ENCODE measurements at places on chromosomes 5 and 9.

- no peak for DNase-seq
Measured at GRCh38 chr9:129472651-129473102, 148.2 kb downstream of the C9orf50 start.

DNA sequence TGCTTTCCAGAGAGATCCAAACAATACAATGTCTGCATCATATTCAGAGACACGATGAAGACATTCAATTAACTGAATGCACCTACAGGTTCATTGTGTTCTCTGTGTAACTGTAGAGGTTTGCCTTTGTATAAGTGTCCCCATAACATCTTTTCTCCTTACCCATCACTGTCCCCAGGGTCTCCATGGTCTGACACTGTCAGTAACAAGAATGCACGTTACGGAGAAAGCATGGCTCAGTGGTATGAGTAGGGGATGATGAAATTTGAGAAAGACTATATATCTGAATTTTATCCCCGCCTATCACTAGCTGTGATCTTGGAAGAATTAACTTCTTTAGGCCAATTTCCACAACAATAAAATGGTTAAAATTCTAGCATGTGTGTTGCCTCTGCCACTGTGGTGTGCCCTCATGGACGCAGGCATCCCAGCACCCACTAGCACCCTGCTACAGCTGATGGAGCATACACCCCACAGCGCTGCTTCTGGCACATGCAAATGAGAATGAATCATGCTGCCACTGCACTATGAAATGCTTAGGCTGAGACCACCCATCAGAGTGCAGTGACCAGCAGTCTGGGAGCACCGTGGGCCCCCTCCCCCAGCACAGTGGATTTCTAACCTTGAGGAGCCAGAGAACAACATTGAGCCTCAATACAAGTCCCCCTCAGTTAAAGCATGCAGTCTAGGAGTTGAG is 54.3 kb downstream of the RGMB start:
- no peak for DNase-seq

- DNase-seq, result no peak
Measured at GRCh38 chr9:94782355-94783101, 56.0 kb downstream of the AOPEP start.

GRCh38 chr5:133830281-133830680 is 138.1 kb downstream of the C5orf15 start:
- DNase-seq, result no peak

- peak; percentile 55 for DNase-seq
Measured at GRCh38 chr9:71806901-71807307, 38.6 kb upstream of the CEMIP2 start.

DNA sequence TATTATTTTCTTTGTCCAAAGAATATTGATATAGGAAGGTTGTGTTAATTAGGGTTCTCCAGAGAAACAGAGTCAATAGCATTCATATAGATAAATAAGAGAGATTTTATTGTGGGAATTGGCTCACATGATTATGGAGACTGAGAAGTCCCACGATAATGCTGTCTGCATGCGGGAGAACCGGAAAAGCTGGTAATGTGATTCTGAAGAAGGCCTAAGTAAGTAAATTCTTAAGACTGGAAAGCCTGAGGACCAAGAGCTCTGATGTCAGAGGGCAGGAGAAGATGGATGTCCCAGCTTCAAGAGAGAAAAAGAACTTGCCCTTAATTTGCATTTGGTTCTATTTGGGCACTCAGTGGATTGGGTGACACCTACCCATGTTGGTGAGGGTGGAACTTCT is 307.4 kb upstream of the C9orf72 start:
- no peak for DNase-seq

- no peak for DNase-seq
Measured at GRCh38 chr9:113154946-113155345, 4.1 kb downstream of the SLC31A2 start.

DNA sequence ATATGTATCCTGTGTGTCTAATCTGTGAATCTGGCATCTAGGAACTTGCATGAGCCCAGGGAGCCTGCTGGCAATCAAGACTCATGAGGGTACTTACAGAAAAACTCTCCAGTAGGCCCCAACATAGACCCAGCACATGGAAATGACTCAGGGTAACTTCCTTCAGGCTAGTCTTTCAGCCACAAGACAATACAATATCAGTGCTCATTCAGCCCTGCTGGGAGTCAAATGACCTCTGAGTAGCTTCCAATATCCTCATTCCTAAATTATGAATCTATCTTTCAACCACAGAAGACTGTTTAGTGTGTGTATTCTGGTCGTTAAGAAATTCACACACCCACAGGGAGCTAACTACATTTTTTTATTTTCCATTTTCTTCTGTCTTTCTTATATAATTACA is 1273.0 kb downstream of the EFNA5 start:
- no peak for DNase-seq

GRCh38 chr5:65981548-65981947 is 55.2 kb downstream of the ERBIN start:
- no peak for DNase-seq

DNA sequence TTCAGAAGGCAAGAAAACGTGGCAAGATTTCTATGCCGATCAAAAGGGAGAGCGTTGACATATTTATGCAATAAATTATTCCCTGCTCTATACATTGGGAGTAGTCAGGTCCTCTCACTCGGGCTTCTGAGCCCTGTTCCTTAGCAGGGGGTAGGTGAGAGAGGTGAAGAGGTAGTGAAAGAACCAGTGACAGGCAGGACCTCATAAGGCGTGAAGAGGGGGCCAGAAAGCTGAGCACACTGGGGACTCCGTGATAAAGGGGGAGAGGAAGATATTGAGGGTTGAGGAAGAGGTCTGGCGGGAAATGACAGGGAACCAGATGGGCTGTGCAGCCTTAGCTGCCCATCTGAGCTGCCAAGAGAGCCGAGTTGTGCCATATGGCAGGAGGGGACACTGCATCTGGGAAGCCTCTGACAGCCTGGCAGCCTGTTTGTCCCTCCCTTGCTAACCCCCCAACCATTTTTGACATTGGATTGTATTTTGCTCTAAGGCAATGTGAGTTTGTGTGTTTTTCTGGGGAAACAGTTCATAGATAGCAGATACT is 782 bp upstream of the CDC20B start:
- DNase-seq, result peak; percentile 34

- no peak for DNase-seq
Measured at GRCh38 chr5:53464722-53465121, 15.7 kb upstream of the FST start.

DNA sequence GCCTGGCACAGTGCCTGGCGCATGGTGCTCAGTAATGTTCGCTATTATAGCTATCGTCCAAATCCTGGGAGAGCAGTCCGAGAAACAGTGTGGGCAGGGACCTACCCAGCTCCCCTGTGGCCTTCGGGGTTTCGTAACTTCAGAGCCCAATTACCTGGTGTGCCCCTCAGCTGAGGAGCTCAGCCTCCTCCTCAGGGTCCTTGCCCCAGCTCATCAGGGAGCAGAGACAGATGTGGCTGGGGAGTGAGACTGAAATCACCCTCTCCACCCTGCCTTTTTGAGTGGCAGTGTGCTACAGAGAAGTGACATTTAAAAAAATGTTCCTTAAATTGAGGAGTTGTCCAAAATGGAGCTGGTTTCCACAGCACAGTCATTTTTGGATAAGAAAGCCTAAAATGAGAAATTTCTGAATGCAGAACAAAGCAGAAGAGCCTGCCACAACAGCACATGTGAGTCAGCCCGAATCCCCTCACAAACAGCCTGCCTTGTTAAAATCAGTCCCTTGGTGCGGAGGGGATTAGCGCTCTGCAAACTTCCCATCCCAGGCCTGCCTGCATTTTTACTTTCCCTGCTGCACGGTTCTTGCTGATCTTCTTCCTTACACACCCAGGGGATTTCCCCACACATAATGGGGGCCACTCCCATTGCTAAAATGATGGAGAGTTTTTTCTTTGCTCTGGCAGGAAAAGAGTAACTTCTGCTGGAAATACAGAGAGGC is 78.1 kb upstream of the PITX1 start:
- no peak for DNase-seq

- no peak for DNase-seq
Measured at GRCh38 chr5:79108086-79108485, 3.5 kb upstream of the BHMT start.

GRCh38 chr5:179379321-179379890 is 34.1 kb upstream of the ADAMTS2 start:
- DNase-seq, result no peak

- peak; percentile 65 for DNase-seq
Measured at GRCh38 chr9:124617477-124618141, 110.4 kb upstream of the NR5A1 start.

- no peak for DNase-seq
Measured at GRCh38 chr5:41796061-41796460, 74.2 kb downstream of the OXCT1 start.

DNA sequence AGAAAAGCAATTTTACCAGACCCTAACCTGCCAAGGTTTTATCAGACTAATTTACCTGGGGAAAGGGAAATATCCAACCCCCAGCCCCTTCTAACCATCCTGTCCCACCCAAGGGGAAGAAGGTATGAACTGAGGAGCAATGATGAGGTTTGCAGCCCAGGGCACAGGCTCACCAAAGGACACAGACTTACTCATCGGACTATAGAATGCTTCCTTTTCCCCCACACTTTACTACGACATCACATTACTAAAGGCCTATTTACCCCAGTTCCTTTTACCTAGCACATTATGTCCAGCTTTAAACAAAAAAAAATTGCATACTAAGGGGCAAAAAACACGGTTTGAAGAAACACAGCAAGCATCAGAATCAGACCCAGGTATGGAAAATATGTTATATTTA is 94.1 kb upstream of the FST start:
- DNase-seq, result no peak

GRCh38 chr5:111478266-111478665 is 34.1 kb downstream of the STARD4 start:
- DNase-seq, result no peak

DNA sequence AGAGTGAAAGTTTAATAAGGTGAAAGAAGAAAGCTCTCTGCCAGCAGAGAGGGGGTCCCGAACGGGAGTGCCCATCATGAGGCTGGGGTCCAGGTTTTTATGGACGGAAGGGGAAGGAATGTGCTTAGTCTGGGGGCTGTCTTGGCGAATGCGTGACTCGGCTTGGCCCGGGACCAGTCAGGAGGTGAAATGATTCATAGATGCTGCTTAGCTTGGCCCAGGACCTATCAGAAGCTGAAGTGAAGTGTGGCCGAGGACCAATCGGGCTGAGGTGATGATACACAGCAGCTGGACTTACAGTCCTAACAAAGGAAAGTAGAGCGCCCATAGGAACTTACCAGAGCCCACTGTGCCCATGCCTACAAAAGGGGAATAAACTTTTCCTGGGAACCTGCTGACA is 3.9 kb upstream of the FKTN start:
- DNase-seq, result no peak

GRCh38 chr9:109314011-109314531 is 6.8 kb downstream of the EPB41L4B start:
- DNase-seq, result no peak

- no peak for DNase-seq
Measured at GRCh38 chr5:73821003-73821402, 195.0 kb downstream of the ARHGEF28 start.

DNA sequence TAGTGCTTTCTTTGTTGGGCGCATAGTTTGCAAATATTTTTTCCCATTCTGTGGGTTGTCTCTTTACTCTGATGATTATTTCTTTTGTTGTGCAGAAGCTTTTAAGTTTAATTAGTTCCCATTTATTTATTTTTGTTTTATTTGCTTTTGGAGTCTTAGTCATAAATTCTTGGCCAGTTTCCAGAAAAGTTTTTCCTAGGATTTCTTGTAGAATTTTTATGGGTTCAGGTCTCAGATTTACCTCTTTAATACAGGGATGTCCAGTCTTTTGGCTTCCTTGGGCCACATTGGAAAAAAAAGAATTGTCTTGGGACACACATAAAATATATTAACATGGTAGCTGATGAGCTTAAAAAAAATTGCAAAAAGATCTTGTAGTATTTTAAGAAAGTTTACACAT is 122.0 kb downstream of the WDR70 start:
- DNase-seq, result no peak

DNA sequence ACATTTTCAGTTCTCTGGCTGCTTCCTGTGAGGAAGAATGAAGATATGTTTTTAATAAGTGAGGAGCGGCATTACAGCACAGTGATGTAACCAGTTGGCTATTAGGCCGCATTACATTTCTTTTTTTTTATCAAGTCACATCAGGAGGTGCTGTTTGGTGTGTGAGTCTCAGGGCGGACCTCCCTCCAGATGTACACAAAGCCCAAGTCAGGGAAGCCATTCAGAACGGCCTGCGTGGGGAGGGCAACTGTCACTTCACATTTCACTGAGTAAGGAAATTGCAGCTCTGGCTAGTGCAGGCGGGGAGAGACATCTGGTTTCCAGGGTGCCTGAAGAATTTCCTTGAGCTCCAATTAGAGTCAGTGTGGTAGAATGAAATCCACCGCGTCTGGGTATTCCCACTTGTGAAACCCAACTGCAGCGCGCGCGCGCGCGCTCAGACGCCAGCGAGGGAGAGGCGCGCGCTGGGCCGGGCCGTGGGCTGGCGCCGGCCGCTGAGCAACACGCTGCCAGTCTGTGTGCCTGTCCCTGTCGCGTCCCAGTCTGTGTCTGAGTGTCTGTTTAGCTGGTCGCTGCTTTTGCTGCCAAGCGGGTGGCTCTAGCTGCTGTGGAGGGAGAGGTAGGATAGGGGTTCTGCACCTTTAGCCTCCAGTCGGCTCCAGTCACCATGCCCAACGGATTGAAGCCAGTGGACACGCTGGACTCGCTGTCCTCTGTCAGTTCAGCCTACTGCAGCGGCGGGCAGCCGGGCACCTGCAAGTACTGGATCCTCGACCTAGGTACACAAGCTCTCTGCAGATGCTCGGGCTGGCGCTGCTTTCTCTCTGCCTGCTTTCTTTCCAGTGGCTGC is 140.8 kb upstream of the OTULINL start:
- no peak for DNase-seq

- no peak for DNase-seq
Measured at GRCh38 chr5:73967347-73967746, 341.4 kb downstream of the ARHGEF28 start.

- no peak for DNase-seq
Measured at GRCh38 chr9:90309809-90310520, 332.7 kb downstream of the DIRAS2 start.

GRCh38 chr5:40276426-40277102 is 403.2 kb upstream of the PTGER4 start:
- DNase-seq, result no peak

DNA sequence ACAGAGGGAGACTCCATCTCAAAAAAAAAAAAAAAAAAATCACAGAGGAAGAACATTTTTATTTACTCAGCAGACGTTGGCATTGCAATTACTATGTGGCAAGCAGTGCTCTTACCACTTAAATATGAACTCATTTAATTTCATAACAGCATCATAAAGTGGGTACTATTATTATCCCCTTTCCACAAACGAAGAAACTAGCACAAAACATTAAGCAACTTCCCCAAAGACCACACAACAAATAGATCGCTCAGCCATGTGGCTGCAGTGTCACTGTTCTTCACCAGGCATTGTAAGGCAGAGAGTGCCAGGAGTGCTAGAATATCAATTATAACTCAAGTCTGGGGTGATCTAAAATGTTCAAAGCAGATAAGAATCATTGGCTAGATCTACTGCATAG is 69.8 kb upstream of the PLPP6 start:
- no peak for DNase-seq

- no peak for DNase-seq
Measured at GRCh38 chr5:87329114-87329513, 61.4 kb downstream of the RASA1 start.

Measured in GM13977 (cell line).